ENCODE measurements at places on chromosomes 4 and X.

DNA sequence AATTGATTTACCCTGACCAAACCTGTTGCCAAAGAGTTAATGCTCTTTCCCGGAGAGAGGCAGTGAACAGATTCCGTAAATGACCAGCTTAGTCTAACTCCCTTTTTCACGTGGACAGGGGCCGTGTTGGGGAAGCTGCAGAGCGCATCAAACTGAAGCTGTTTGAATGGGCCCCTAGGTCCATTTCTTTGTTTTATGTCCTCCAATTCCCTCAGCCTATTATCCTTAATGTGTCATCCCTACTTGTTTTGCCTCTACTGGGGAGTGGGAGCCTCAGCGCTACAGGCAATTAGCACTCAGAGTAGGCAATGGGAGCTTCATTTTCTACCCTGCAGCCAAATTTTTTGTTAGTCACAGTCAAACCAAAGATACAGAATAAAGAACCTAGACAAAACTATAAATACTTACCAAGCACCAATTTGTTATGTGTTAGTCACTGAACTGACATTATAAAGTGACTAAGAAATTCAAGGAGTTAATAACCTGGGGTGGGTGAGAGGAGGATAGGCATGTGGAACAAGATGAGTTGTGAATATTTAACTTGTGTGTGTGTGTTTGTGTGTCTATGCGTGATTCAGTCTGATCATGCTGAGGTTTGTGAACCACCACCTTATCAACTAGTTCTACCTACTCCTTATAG lies 417.4 kb downstream of the PACRGL start:
- no peak for DNase-seq

DNA sequence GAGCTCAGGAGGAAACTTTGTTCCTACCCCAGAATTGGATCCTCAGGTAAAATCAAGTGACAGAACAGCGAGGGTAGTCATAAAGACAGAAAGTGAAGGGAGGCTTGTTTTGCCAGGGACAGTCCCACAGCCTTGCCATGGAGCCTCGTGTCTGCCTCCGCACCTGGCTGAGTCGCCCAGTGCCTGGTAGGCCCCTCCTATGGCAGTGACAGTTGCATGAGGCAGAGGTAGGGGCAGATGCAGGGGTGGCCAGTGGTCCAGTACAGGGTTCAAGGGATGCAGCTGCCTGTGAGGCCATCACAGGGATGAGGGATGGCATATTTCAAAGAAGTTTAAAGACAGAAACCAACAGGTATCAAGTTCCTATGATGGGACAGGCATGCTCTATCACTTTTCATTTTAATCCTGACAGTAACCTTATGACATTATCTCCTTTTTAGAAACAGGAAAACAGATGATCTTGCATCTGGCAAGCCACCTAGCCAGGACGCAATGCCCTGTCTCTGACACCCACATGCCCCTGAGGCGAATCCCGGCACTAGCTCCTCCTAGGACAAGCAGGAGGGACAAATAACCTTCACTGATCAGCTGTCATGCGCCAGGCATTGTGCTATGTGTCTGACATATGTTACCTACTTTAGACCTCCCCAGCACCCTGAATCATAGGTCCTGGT lies 127.4 kb upstream of the ENPP6 start:
- DNase-seq, result no peak

- no peak for DNase-seq
These were observed 110.2 kb downstream of the CPZ start for GRCh38 chr4:8702516-8703400.

- DNase-seq, result no peak
These were observed 154.5 kb downstream of the PALLD start for GRCh38 chr4:168651374-168651773.

Measured in activated CD4-positive, CD25-positive, alpha-beta regulatory T cell treated with anti-CD3 and anti-CD28 coated beads, Interleukin-2, amount 50 U/mL, for 72 hours (primary cell).